Fibroblast of skin of right quadriceps (primary cell): ENCODE measurements at places on chromosomes 4 and X.

GRCh38 chr4:6029254-6029653, 11.0 kb upstream of the C4orf50 start:
- no peak for DNase-seq

GRCh38 chr4:8419222-8420041, 21.1 kb downstream of the ACOX3 start:
- no peak for DNase-seq

- no peak for DNase-seq
Observed at GRCh38 chr4:105433421-105433820, 40.4 kb downstream of the PPA2 start.

DNA sequence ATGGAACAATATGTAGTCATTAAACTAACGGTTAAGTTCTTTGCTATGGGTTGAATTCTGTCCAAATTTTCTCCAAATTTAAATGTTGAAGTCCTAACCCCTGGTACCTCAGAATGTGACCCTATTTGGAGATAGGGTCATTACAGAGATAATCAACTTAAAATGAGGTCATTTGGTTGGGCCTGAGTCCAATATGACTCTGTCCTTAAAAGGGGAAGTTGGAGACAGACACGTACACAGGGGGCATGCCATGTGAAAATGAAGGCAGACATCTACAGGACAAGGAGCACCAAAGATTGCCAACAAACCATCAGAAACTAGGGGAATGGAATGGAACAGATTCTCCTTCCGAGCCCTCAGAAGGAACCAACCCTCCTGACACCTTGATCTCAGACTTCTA, 492.0 kb upstream of the FTHL17 start:
- DNase-seq, result no peak

DNA sequence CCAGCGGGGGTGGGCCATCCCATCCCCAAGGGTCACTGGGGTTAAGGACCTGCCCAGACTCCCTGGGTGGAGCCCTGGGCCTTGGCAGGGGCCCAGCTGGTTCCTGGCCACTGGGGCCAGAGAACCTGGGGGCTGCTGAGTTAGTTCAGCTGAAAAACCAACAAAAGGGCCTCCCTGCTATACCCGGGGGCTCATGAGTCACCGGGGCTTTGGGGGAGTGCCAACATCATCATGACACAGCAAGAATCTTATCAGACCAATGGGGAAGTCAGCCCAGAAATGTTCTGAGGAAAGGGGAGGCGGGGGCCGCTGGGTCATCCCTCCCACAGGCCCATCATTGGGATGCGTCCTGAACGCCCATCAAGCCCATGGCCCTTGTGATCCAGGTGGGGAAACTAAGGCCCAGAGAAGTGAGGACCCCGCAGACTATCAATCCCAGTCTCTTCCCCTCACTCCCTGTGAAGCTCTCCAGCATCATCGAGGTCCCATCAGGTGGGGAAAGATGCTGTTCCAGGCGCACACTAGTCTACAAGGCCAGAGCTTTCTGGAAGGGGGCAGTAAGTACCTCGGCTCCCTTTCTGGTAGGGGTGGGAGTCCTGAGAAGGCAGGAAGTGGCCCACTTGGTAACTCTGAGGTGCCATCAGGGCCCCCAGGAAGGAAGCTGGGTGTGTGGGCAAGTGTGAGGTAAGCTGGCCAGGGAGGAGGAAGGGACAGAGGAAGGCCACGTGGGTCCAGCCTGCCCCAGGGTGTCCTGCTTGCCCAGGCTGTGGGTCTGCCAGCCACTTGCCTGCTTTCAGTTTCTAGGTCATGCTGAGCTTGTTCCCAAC, 4.5 kb downstream of the G6PD start:
- DNase-seq, result peak; percentile 94

DNA sequence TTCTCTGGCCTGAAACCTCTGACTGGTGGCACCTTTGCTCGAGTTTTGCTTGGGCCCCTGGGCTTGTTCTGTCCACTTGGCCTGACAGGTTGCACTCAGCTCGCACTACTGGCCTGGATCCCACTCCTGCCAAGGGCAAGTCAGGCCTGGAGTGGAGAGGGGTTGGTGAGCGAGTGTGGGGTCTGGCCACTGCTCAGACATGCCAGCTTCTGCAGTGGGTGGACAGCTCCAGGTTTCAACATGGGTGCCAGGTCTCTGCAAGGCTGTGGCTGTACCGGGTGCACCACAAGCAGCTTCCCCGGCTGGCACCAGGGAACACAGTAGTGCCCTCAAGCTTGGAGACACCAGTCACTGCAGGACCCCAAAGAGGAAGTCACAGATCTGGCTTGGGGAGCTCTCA, 91.6 kb upstream of the CXorf51A start:
- no peak for DNase-seq

GRCh38 chrX:27549688-27550087, 40.5 kb upstream of the DCAF8L2 start:
- no peak for DNase-seq

DNA sequence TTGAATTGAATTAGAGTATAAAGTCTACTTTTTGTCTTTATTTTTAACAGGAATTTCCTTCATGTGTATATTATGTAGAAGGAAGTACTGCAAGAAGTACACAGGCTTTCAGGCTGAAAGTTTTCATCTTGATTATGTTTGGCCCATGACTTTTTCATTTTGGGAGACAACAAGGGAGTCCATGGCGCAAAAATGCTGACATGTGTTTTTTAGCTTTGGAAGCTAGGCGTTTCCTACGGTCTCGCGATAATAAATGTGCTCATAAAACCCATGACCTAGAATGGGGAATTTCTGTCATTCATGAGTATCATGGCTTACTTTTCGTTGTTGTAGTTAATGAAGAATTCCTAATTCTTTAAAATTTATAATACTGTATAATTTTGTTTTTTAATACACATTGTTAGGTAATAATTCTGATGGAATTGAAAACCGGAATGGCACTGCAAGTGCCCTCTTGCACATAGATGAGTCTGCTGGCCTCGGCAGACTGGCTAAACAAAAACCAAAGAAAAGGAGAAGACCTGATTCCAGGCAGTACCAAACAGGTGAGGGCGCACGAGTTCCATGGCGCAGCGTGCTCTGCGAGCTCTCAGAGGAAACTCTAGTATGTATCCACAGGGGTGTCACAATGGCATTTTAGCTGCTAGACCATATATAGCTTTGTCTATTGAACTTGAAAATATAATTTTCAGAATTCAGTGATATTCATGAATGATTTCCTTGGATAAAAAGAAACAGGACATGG, 59.1 kb downstream of the ZFX start:
- DNase-seq, result no peak

GRCh38 chr4:119589165-119589564, 39.4 kb downstream of the PDE5A start:
- DNase-seq, result no peak

GRCh38 chr4:147833254-147833653, 101.4 kb downstream of the ARHGAP10 start:
- DNase-seq, result peak; percentile 42

GRCh38 chr4:173494013-173494970, 35.7 kb downstream of the HAND2 start:
- DNase-seq, result peak; percentile 68

DNA sequence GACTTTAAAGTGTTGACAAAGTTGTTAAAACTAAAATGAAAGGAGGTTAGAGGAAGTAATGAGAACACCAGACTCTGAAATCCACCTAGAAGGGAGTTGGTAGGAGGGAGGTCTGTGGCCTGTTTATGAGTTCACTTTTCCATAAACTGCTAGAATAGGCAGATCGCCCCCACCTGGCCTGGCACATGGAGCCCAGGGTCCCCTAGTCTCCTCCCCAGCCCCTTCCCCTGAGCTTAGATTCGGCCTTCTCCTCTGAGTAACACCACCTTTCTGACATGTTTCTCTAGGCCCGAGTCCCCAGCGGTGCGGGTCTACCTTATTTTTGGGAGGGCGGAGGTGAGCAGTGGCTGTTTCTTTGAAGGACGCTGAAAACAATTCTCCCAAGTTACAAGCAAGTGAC, 54.5 kb upstream of the FAT1 start:
- DNase-seq, result no peak

DNA sequence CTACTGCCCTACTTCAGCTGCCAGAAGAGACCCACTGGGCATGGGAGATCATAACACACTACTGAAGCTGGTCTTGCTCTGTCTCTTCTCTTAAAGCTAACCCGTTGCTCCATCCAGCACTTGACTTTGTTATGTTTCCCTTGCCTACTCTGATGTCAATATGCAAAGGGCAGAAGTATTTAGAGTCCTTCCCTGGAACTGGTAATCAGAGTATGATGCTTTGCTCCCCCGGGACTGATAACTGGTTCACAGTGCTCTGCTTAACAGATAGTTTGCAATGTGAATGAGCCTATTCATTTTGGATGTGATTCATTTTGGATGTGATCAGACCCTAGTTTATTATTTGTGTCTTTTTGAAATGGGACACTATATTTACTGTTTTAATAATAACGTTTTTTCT, 12.3 kb upstream of the UCP1 start:
- DNase-seq, result no peak

DNA sequence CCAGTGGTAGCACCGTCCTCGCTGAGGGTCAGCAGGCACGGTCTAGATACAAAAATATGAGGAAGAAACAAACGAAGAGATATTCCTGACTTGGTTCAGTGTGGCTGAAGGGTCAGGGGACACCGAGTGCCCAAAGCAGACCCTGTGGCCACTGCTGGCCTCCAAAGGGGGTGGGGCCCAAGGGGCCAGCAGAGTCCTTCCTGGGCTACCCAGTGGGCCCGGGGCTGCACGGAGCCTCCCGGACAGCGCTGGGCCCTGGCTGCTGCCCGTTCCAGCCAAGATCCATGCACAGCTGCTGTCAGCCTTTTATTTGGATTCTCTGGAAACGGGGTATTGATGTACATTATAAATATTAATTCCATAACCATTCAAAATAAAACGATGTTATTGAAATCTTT, 20.4 kb downstream of the NELFA start:
- no peak for DNase-seq

DNA sequence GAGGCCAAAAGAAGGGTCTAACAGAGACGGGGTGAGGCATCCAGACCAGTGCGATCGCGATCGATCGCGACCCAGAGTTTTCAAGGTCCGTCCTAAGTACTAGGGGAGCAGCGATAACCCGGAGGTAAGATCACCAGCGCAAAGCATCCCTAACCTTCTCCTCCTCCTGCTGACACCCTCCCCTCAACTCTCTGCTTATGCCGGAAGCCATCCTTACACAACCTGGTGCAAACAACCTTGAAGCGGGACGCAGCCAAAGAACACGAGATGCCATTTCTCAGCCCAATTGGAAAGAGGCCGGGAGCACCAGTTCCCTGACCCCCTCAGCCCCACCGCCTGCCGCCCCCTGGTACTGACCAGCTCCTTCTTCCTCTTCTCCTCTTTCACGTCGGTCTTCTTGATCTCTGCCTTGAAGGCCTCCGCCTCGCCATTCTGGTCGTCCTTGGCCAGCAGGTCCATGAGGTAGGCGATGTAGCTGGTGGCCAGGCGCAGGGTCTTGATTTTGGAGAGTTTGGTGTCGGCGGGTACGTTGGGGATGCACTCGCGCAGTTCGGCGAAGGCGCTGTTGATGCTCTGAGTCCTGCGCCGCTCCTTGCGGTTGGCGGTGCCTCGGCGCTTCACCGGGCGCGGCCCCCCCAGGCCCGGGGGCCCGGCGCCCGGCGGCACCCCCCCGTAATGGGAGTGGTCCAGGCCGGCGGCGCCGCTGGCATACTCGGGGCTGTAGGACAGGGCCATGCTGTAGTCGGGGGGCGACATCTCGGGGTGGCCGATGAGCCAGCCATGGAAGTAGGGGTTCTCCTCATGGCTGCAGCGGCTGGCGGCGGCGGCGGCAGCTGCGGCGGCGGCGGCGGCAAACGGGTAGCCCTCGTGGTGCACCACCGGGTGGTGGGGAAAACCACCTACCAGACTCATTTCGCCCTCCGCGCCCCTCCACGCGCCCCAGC, 1.4 kb downstream of the HAND2 start:
- peak; percentile 43 for DNase-seq

GRCh38 chr4:160180211-160180610, 1077.3 kb downstream of the RAPGEF2 start:
- DNase-seq, result peak; percentile 95

DNA sequence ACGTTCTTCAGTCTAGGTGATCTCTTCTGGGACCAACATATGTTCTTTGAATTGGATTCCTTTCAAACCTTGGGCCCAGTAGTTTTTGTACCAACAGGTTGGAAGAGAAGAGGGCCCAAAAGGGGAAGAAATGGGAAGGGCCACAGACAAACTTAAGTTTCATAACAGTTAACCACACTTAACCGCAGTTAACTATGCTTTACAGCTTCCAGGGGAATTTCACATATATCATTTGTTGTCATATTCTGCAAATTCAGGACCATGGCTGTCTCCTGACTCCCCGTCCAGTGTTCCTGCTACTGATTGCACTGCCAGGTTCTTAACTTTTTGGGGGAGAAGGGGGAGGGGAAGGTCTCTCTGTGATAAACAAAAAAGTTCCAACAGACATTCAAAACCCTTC, 34.6 kb downstream of the RTL5 start:
- DNase-seq, result no peak

GRCh38 chr4:174210952-174211490, 72.4 kb downstream of the FBXO8 start:
- DNase-seq, result peak; percentile 51

DNA sequence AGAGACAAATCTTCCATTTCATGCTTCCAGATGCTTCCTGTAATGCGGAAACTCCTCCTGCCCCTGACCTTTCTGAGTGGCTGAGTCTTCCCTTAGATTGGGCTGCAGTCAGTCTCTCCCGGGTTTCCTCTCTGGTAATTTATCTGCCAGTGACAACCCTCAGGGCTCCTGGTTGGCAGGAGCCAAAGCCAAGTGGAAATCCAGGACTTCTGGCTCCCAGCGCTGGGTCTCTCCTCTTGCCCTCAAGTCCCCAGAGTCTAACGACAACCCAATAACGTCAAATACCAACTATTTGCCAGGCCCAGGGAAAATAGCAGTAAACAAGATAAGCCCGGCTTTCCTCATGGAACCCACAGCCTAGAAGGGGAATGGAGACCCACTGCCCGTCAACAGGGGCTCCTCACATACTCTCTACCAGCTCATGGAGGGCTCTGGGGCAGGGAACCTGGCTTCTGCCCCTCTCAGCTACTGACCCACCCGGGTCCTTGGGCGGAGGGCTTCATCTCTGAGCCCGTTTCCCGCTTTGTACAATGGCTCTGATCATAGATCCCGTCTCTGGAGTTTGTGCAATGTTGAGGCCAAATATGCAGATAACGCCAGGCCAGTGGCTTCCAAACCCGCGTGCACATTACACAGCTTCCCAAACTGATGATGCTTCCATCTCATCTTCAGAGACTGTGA, 1.1 kb upstream of the TBC1D14 start:
- no peak for DNase-seq

DNA sequence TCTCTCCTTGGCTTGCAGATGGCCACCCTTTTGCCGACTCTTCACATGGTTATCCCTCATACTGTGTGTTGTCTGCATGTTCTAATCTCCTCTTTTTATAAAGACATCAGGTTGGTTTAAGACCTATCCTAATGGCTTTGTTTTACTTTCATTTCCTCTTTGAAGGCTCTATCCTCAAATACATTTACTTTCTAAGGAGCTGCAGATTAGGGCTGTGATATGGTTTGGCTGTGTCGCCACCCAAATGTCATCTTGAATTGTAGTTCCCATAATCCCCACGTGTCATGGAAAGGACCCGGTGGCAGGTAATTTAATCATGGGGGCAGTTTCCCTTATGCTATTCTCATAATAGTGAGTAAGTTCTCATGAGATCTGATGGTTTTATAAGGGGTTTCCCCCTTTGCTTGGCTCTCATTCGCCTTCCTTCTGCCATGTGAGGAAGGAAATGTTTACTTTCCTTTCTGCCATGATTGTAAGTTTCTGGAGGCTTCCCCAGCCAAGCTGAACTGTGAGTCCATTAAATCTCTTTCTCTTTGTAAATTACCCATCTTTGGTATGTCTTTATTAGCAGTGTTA, 204.5 kb downstream of the RELL1 start:
- no peak for DNase-seq
